ENCODE measurements at places on chromosomes 11 and 22.
A peak's percentile ranks its signal among the peaks of the same experiment; 100 is the strongest.

- no peak for DNase-seq
These were observed 1097.6 kb downstream of the TBC1D22A start for GRCh38 chr22:47859881-47860525.

GRCh38 chr22:27692243-27692642, 109.3 kb downstream of the MN1 start:
- DNase-seq, result no peak

GRCh38 chr22:17331690-17332089, 37.6 kb upstream of the CECR2 start:
- DNase-seq, result no peak

- no peak for DNase-seq
These were observed 128.4 kb downstream of the BUD13 start for GRCh38 chr11:116644201-116644940.

- DNase-seq, result no peak
These were observed 40.8 kb upstream of the ACCSL start for GRCh38 chr11:44006917-44007361.

GRCh38 chr22:33051960-33052839, 6.0 kb downstream of the SYN3 start:
- no peak for DNase-seq

DNA sequence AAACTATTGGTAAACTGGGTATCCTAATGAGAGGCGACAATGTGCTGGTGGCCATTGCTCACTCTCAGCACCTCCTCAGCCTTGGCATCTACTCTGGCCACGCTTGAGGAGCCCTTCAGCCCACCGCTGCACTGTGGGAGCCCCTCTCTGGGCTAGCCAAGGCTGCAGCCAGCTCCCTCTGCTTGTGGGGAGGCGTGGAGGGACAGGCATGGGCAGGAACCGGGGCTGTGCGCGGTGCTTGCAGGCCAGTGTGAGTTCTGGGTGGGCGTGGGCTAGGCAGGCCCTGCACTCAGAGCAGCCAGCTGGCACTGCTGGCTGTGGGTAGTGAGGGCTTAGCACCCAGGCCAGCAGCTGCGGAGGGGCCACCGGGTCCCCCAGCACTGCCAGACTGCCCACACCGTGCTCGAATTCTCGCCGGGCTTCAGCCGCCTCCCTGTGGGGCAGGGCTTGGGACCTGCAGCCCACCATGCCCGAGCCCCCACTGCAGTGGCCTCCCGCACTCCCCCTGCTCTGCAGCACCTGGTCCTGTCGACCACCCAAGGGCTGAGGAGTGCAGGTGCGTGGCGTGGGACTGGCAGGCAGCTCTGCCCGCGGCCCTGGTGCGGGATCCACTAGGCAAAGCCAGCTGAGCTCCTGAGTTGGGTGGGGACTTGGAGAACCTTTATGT, 575.9 kb upstream of the ANO3 start:
- DNase-seq, result no peak

DNA sequence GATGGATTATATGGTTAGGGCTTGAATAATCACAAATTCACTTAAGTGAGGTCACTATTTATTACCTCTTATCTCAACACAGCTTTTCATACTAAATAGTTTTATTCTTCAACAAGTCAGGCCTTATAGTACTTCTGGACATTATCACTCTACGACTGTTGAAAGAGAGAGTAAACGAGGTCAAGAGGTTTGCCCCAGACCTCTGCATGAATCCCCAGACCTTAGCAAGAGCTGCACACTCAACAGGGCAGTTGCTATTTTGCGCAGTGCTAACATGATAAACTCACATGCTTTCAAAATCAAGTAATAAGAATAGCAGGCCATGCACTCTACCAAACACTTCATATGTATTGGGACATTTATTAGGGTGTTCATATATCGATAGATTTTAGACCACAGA, 60.5 kb downstream of the DDI1 start:
- no peak for DNase-seq

DNA sequence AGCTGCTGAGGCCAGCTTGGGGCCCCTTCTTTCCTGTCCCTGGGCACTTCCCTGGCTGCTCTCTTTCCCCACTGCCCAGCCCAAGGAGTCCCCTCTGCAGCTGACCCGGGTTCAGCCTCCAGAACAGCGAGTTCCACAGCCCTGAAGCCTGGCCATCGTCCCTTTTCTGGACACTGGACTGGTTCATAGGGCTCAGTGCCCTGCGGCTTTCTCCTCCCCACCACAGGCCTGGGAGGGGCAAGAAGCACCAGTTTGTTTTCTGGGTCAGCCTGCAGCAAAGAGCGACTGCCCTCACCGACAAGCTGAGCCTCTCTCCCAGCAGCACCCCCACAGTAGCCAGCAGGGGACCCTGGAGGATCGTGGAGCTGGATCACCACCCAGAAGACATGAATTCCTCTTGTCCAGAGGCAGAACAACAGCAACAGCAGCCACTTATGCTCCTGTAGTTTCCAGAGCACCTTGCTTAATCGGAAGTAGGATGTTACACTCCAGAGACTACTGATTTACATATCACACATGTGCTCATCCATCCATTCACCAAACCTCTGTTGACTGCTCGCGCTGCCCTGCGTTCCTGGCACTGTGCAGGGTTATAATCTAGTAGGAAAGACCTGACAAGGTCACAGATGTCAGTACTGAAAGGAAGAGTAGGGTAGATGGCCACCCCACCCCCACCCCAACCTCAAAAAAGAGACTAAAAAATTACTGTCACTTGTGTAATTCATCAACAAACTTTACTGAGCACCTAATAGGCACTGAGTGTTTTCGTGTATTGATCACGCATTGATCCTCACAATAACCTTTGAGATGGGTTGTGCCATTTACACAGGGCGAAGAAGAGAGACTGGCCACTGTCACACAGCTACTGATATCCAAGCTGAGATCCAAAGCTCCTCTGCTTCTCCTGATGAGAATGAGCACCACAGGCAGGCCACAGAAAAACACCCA, 13.0 kb upstream of the CXCR5 start:
- DNase-seq, result no peak

GRCh38 chr11:13119941-13120520, 110.9 kb downstream of the RASSF10 start:
- DNase-seq, result no peak

DNA sequence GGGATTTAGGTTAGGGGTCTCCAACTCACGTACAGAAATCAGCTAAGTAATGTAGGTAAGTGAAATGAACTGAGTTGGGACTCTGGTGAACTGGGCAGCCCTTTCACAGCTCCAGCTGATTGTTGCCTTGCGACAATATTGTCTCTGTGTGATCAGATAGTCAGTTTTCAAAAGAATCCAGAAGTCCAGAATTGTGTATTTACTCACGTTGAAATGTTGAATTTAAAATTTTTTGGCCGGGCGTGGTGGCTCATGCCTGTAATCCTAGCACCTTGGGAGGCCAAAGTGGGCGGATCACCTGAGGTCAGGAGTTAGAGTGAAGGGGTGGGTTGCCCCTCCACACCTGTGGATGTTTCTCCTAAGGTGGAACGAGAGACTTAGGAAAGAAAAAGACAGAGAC, 18.8 kb upstream of the WDR74 start:
- DNase-seq, result no peak

GRCh38 chr11:114159320-114159719, 99.8 kb downstream of the ZBTB16 start:
- peak; percentile 18 for DNase-seq

- peak; percentile 33 for DNase-seq
These were observed 737 bp downstream of the RBM4 start for GRCh38 chr11:66639066-66639813.

- no peak for DNase-seq
These were observed 1.4 kb upstream of the LTBP3 start for GRCh38 chr11:65559535-65559934.

DNA sequence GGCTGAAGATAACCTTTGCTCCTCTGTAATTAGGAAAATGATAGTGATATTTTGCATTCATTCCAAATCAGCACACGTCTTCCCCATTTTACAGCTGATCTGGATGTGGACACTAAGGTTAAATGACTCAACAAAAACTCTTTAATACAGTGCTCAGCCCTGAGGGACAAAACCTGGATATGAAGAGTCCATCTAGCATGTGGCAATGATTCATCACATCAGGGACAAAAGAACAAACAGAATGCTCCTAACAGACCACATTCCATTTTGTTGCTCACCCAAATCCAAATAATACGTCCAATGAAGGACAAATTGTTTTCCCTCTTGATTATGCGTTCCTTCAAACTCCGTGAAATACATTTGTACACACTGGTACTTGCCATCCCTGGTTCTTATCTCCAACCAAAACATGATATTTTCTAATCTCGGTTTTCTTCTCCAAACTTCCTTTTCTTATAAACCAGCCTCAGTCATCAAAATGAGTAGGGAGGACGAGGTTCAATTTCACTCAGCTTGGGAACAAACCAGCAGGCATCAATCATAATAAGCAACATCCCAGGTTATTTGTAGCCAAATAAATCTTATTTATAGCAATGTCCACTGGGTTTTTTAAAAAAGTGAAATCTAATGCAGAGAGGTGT, 53.7 kb upstream of the MTMR2 start:
- no peak for DNase-seq

DNA sequence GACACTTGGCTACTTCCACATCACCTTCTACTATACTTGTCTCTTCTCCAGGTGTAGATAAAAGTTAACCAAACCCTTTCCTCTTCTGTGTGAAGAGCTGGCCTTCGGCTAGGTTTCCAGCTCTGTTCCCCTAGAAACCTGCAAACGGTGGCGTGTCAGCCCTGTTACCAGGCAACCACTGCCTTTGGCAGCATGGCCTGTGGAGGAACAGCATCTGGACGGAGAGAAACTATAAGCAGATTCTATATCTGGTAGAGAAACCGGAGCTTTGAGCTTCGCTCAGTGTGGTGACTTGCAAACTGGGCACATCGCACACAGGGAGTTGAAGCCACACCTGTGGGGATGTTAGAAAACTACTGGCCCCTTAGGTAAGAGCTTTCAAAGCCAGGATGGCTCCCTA, 35.9 kb downstream of the ARAP1 start:
- DNase-seq, result no peak

DNA sequence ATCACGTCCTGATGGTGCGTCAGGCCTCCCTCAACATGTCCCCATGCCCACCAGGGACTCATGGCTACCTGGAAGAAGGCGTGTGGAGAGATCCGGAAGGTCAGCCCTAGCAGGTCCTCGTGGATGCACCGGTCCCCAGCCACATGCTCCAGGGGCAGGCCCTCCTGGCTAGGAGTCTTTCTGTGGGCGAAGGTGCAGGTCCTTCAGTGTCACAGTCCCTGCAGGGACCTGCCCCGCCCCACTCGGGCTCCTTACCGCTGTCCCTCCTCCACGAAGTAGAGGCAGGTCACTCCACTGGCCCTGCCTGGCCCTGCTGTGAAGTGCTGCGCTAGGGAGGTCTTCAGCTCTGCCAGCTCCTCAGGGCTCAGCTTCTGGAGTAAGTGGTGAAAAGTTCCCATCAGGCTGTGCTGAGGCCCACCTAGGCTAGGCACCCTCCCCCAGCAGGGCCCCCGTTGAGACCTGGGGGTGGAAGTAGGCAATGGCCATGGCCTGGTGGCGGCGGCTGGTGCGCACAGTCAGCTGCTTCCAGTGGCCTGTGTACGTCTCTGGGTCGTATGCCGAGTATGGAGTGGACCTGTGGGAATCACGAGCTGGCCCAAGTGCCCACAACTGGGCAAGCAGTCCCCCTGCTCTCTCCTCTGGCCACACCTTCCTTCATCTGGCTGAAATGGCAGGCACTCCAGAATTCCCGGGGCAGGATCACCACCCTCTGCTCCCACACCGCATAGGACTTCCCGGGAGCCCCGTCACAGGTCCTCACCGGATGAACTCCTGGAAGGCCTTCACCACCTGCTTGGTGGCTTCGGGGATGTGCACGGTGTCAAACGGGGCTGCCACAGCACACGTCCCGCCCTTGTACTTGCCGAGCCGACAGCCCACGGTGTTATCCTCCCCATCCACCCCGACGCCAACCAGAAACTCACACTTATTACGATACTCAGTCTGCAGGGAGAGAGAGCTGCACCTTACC, 1.1 kb upstream of the RANBP1 start:
- DNase-seq, result no peak

DNA sequence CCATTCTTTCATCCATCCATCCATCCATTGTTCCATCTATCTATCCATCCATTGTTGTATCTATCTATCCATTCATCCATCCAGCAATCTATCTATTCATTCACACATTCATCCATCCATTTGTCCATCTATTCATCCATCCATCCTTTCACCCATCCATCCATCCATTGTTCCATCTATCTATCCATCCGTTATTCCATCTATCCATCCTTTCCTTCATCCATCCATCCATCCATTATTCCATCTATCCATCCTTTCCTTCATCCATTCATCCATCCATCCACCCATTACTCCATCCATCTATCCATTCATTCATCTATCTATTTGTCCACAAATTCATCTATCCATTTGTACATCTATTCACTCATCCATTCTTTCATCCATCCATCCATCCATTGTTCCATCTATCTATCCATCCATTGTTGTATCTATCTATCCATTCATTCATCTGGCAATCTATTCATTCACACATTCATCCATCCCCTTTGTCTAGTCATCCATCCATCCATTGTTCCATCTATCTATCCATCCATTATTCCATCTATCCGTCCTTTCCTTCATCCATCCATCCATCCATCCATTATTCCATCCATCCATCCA, 65.9 kb upstream of the ANO1 start:
- DNase-seq, result no peak

- DNase-seq, result no peak
These were observed 100.2 kb downstream of the C11orf87 start for GRCh38 chr11:109522116-109522755.

DNA sequence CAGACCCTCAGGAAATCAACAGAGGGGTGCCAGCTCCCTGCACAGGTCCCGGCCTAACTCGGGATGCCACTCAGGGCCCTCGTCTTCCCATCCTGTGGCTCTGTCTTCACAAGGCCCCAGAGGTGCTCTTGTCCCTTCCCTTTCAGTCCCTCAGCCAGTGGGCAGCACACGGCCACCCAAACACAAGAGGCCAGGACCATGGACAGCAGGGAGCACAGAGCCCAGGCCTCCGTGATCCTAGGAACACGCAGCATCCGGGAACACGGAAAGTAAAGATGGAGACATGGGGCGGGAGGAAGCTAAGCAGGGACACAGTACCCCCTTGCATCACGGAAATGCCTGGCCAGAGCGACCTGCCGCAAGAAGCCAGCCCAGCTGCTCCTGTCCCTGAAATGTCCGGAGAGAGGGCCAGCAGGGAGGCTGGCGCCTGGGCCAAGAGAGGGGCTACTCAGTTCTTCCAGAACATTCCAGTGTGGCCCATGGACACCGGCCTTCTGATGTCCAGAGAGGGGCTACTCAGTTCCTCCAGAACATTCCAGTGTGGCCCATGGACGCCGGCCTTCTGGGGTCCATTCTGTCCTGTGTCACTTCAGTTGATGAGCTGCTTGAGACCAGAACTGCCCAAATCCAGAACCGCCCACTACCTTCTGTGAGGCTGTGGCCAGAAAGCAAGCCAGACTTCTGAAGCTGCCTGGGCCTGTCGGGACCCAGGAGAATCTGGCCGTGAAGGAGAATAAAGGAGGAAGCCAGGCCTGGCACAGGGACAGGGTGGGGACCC, 274.0 kb downstream of the BRD1 start:
- DNase-seq, result no peak
